ENCODE measurements at places on chromosomes 7 and 10.

DNA sequence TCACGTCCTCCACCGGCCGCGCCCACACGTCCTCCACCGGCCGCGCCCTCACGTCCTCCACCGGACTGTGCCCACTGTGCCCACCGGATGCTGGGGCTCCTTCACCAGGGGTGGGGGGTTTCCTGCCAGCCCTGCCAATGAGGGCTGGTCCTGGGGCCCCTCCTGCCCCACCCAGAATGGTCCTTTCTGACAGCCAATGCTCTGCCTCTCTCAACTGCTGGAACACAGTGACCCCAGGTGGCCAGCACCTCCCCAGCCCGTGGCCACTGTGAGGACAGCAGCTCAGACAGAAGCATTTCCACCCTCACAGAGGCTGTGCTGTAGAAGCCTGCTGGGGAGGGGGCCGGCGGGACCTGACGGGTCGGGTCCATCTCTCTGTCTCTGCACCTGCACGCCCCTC lies 90.1 kb upstream of the DNAAF5 start:
- DNase-seq: no peak

- no peak for DNase-seq
Observed at GRCh38 chr10:62960416-62960815, 144.2 kb upstream of the EGR2 start.

GRCh38 chr7:42278344-42278743 lies 41.3 kb upstream of the GLI3 start:
- DNase-seq: no peak

GRCh38 chr10:484925-485661 lies 204.4 kb downstream of the DIP2C start:
- DNase-seq: no peak

DNA sequence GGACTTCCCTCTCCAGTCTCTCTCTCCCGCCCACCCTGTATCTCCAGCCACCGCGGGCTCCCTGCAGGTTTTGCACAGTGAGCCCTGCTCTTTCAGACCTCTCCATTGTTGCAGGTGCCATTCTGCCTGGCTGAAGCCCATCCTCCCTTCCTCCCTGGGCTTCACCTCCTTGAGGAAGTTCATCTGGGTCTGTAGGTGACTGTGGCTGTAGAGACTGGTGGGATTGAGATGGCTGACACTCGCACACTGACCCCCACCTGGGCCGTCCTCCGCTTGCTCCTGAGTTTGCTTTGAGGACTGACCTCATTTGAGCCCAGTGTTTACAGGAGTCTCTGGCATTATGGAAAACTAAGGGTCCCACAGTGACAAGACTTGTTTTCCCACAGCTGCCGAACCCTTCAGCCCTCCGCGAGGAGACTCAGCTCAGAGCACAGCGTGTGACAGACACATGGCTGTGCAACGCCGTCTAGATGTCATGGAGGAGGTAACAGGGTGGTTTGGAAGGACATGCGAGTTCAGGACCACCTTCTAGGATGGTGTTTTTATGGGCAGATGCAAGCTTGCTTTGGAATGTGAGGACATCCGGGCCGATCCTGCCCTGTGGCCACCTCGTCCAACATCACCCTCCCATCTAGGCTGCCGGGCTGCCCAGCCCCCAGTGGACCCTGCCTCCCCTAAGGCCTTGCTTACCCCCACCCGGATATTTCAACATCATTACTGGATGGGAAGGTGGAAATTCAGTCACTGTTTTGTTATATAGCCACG lies 9.3 kb downstream of the PLAC9 start:
- DNase-seq: no peak

- DNase-seq: no peak
Observed at GRCh38 chr7:157881048-157881771, 544.4 kb downstream of the DNAJB6 start.

DNA sequence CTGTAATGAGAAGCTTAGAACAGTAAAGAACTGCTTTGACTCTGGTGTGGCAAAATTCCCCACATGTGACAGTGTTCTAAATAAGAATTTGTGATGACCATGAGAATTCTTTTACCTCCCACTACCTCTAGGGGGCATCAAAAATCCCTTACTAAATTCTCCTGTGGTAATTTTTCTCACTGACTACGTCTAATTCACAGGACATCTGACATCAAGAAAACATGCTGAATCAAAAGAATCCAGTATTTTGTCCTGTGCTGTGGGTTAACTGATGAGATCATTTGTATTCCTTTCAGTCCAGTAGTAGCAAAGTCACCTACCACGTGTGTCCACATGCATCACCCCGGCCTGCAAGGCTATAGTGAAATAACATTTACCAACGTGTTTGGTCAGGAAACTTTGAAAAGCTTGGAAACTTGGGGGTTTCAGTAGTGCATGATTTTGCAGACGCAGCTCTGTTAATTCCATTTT lies 103.8 kb downstream of the ATE1 start:
- DNase-seq: no peak

- DNase-seq: no peak
Observed at GRCh38 chr7:106345421-106346166, 60.8 kb upstream of the NAMPT start.

DNA sequence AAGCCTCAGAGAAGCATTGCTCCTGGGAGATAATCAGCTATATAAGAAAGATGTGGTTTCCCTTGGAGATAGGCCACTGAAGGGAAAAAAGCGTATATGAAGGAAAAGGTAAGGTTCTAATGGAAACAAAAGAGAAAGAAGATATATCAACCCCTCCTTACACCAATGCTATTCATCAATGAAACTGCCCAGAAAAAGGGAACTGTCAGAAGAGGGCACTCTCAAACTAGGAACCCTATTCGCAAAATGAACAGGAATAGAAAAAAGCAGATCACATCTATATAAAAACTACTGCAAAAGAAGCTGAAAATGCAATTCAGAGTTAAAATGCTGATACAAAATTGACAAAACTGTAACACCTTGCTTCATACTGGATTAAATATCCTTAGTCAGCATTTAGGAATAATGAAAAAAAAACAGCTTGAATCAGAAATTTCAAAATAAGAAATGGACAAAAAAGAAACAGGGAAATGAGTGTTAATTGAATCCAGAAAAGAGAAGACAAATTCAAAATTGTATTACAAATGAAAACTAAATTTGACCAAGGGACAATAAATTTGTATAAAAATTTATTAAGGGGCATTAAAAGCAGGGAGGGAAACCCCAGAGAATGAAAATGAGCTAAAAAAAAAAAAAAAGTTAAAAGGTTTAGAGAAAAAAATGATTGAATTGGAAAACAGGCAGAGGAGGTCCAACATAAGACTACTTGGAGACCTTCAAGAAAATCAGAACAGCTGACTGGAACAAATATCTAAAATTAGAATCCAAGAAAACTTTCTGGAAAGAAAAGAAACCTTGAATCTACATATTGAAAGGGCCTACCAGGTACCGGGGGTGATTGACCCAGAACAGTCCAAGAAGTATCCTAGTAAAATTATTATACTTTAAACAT lies 17.9 kb downstream of the NHLRC2 start:
- no peak for DNase-seq

Measured in NCI-H1092 (cell line).